ENCODE measurements at places on chromosomes 5 and 9.
A peak's percentile ranks its signal among the peaks of the same experiment; 100 is the strongest.

GRCh38 chr5:125501396-125501795 is 755.0 kb upstream of the ZNF608 start:
- DNase-seq: no peak

DNA sequence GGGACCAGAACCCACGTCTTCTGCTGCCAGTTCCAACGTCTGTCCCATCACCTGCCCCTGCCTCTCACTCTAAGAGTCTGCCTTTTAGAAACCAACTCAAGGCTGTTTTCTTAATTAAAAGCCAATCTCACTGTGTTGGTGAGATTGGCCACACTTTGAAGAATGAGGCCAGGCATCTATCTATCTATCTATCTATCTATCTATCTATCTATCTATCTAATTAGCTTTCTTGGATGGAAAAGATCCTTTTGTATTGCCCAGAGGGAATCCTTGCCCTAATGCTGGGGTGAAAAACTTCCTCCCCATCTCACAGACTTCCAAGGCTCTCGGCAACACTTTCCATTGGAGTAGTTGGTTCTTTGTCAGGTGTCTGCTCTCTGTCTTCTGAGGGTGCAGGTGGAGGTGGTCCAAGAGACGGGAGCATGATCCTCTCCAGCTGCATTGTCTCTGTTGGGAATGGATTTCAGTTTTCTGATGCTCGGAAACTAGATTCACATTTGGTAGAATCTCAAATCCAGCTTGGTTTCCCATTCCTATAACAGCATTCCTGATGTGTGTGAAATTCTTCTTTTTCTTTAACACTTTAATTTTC is 57.9 kb downstream of the GALNT12 start:
- DNase-seq: no peak

DNA sequence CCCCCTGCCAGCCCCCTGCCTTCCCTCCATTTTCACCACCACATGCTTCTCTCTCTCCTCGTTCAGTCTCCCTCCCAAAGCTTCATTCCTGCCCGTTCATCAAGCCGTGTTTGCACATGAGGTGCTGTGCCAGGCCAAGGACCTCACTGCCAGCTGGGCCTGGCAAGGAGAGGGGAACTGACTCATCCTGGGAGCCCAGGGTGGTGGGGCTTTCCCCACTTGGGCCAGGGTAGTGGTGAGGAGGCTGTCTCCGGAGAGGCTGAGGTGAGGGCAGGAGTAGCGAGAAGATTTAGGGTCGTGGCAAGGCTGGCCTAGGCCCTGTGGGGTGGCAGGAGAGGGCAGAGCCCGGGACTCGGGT is 30.4 kb upstream of the NOTCH1 start:
- DNase-seq: no peak

DNA sequence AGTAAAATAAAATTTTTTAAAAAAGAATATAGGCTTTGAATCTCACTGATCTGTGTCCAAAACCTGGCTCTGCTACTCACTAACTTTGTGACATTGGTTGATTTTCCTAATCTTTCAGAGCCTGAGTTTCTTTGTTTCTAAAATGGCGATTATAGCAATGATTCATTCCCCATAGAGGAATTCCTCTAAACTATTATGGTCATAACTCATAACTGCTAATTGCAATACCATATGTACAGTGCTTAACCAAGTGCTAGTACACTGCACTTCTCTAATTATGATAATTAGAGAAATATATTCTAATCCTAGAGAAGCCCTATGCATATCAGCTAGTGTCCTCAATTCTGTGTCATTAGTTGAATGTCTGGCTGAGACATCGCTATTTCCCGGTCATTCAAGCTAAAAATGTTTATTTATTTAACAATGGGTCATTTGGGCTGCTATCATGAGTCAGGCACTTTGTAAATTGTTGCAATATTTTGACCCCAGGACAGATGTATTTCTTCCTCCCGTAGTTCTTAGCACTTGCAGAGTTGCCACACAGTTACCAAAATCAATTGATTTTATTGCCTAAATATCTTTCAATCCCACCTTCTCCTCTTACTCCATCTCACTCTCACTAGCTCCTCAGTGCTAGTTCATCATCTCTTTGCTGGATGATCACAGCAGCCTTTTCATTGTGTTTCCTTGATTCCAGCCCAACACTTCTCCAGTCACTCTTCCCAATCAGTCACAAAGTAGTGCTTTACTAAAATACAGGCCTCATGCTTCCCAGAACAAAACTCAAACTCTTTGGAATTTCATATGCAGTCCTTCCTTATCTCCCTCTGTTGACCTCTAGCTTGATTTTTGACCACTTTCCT is 200.9 kb upstream of the PAPPA start:
- DNase-seq: peak; percentile 8

DNA sequence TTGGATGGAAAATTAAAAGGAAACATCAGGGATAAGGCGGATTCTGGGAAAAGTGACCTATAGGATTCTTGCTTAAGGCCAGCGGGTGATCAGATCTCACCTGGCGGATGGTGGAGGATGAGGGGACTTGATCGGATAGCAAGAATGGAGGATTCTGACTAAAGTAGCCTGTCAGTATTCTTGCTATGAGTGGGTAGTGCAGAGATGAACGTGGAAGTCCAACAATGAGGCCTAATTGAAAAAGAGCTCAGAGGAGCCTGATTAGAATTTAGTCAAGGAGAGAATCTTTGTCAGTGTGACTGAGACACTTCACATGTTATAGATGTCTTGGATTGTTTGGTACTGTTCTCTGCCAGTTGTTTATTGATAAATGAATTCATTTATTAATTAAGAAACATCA is 24.9 kb downstream of the CAST start:
- DNase-seq: no peak

DNA sequence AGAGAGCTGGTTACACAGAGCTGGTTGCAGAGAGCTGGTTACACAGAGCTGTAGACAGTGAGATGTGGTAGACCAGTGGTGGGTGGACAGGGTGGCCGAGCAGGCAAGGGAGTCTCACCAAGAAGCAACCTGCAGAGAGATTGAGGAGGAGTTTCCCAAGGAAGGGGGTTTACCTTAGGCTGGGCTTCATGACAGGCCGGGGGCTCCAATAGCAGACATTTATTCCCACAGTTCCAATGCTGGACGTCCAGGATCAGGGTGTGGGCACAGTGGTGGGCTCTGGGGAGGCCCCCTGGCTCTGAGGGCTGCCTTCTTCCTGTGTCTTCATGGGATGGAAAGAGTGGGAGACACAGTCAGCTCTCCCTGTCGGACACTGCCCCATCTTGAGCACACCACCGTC is 386.9 kb upstream of the IRX4 start:
- no peak for DNase-seq

DNA sequence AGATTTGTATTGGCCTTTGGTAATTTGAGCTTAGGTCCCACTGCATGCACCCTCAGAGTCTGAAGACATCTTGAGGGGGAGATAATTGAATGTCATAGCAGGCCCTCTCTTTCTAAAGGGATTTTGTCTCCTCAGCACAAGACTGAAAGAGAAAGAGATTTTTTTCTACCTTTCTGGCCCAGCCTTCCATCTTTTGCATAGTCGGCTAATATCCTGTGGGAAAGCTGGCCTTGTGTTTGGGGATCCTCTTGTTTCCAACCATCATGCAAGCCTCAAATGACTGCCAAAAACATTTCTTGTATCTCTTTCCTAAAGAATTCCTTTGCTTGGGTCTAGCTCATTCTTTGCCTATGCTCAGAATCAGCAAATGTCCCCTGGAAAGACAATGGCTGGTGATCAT is 42.0 kb upstream of the CDK5RAP2 start:
- DNase-seq: no peak
